Stimulated activated CD4-positive, alpha-beta T cell treated with anti-CD3 and anti-CD28 coated beads, Interleukin-2, amount 100 ng/mL, for 48 hours (primary cell): ENCODE measurements at places on chromosomes 6 and 20.

DNA sequence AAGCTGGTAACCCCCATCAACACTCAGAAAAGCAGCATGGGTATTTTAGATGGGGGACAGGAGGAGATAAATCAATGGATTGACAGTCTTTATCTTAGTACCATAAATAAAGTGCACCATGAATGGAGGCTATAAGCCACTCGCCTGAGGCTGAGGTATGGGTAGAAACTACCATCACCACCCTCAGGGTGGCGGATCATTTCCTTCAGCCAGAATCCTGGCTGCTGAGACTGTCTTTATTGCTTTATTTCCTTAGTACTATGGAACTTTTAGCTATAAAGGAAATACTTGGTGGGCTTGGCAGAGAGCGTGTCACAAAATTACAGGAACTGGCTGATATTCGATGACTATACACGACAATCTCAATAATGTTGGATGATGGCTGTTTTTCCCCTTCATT is 52.2 kb downstream of the STK38 start:
- no peak for DNase-seq

- DNase-seq: no peak
Measured at GRCh38 chr6:50381099-50381415, 331.3 kb upstream of the DEFB112 start.

DNA sequence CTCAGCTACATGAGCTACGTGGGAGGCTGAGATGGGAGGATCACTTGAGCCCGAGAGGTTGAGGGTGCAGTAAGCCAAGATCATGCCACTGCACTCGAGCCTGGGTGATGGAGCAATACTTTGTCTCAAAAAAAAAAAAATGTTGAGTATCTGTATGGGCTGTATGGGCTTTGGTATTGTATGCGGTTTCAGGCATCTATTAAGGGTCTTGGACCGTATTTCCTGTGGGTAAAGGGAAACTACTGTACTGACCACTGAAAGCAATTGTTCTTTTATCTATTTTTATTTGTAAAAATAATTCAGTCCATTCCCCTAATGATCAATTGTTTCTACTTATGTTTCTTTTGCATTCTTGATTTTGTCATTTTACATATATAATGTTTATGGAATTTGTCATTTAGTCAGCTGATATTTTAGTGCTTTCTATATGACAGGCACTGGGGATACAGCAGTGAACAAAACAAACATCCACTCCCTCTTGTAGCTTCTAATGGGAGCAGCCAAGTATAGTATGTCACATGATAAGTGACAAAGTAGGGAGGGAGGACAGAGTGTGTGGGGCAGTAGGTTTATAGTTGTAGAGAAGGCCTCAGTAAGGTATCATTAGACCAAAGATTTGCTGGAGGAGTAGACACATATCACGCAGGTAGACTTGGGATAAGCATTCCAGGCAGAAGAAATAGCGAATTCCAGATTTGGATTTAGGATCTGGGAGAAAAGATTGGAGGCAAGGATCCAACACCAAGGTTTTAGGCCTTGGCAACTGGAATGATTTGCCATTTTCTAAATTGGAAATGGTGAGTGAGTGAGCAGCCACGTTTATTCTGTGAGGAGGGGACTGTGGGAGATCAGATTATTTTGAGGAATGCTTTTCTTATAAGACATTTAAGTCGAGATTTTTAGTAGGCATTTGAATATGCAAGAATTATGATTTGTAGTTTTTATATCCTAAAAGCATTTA is 6.0 kb downstream of the PCMT1 start:
- DNase-seq: no peak

GRCh38 chr6:11778036-11778435 is 567 bp downstream of the ADTRP start:
- no peak for DNase-seq

DNA sequence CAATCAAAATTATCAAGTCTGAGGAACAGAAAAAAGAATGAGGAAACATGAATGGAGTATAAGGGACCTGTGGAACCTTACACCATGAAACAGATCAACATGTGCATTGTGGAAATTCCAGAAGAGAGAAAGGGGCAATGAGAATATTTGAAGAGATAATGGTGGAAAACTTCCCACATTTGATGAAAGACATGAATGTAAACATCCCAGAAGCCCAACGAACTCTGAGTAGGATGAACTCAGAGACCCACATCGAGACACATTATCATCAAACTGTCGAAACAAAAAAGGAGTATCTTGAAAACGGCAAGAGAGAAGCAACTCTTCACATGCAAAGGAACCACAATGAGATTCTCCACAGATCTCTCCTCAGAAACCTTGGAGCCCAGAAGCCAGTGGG is 371.1 kb downstream of the CDKAL1 start:
- no peak for DNase-seq

GRCh38 chr20:49581482-49581881 is 13.5 kb upstream of the PTGIS start:
- DNase-seq: no peak

- DNase-seq: peak; percentile 51
Measured at GRCh38 chr6:97497713-97498331, 214.8 kb upstream of the MMS22L start.

- DNase-seq: no peak
Measured at GRCh38 chr6:2426561-2427340, 181.3 kb upstream of the GMDS start.

GRCh38 chr6:41597246-41598000 is 40.8 kb upstream of the MDFI start:
- DNase-seq: no peak

- DNase-seq: no peak
Measured at GRCh38 chr6:140988780-140989179, 1143.9 kb upstream of the GJE1 start.

- DNase-seq: no peak
Measured at GRCh38 chr6:44629636-44630035, 242.1 kb downstream of the CDC5L start.

GRCh38 chr20:49786668-49787370 is 25.8 kb upstream of the SLC9A8 start:
- DNase-seq: no peak

DNA sequence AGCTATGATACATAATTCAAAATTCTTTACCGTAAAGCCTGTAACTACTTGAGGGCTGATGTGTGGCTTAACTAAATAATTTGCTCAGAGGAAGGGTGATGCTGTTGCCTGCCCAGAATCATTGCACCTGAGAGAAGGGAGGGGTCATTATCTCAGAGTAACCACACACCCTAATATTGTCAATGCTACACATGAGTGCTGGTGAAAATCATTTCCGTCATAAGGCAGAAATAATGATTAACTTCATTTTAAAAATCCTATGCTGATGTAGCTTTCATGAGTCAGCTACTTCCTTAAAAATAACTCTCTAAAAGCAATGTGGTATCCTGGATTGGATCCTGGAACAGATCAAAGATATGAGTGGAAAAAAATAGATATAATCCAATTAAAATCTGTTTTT is 146.4 kb upstream of the FAM83B start:
- no peak for DNase-seq

DNA sequence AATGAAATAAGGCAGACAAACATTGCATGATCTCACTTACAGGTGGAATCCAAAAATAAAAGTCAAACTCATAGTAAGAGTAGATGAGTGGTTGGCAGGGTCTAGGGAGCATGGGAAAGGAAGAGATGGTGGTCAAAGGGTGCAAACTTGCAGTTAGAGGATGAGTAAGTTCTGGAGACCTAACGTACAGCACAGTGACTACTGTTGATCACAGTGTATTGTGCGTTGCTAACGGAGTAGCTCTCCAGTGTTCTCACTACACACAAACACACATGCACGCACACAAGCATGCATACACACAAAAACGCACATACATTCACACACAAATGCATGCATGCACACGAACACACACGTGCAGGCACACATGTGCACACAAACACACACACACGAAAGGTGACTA is 54.9 kb downstream of the LY86 start:
- DNase-seq: no peak
